ENCODE measurements at places on chromosomes 2 and 18.

DNA sequence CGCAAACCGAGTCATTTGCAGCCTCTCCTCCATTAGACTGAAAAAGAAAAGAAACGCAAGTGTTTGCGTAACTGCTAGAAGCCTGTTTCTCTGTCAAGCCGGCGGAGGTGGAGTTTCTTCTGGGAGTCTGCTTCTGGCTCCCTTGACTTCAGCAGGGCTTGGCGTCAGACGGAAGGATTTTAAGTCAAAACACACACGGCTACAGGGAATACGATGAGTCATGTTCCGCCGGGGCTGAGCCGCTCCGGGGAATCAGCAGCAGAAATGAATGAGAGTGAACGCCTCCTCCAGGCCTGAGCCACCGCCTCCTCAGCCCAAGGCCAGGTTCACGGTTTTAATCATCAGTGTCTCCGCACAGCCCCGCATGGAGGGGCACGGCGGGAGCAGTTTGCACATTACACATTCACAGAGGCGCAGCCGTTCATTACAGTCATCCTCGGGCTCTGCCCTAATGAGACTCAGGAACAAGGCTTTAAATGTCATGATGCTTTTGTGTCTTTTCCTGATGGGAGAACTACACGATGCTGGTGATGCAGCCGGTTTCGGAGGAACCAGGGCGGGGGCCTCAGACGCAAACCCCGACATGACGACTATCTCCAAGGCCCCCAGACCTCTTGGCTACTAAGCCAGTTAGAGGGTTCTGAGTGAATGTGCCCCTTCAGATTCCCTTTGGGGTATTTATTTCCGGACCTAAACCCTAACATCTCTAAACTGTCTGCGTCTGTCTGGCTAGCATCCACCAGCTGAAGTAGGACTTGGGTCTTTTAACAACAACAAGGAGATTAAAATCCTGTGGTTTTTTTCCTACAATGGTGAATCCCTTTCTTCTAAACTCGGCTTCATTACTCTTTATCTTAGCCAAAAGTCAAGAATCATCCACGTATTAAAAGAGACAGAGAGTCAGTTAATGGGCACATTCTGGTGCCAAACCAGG, 11.1 kb upstream of the SCG2 start:
- DNase-seq: peak; percentile 91

DNA sequence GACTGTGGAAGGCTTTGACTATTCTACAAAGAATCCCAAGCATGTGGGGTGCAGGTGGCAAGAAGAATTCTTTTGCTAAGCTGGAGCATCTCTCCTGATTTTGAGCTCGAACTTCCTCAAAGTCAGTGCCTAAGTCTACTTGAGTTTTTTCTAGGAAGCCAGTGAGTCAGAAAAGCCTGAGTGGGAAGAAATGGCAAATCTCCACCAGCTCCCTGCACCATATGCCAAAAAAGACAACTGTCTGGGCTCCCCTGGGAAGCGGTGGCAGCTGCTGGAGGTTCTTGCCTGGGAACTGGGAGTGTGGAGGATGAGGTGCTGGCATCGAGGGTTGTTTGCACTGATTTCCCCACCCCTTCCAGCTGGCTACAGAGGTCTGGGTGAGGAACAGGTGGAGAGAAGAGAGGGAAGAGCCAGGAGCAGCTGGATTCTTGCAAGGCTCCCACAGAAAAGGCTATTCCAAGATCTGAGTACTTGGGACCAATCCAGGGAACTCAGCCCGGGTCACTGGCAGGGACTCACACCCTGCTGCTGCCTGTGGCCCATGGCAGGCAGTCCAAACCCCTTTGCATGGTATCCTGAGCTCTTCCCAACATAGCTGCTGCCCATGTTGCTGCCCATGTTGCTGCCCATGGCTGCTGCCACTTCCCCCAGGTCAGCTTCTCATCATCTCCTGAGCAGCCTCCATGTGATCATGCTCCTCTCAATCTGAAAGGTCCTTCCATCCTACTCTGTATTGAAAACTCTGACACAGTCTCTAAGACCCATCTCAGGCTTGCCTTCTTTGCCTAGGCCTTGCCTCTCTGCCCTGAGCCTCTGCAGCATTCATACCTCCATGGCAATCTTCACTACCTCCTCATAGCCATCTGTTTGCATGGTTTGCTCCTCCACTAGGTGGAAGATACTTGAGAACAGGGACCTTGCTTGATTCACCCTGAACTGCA, 128.3 kb upstream of the SPATS2L start:
- DNase-seq: peak; percentile 17

- no peak for DNase-seq
Measured at GRCh38 chr2:209830722-209831465, 59.3 kb downstream of the UNC80 start.

DNA sequence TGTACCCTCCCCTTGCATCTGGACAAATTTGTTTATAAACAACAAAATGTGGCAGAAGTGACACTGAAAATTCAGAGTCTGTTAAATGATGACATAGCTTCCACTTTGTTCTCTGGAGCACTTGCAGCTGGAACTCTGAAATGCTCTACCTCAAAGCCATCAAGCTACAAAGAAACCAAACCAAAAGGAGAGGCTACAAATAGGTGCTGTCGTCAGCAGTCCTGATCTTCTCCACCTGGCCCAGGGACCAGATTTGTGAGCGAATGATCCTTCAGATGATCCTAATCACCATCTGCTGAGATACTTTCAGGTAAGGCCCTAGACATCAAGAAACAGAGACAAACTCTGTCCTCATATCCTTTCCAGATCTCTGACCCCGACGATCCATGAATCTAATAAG, 27.9 kb upstream of the PAIP2B start:
- DNase-seq: no peak

GRCh38 chr2:71995067-71995665, 152.5 kb downstream of the CYP26B1 start:
- no peak for DNase-seq

DNA sequence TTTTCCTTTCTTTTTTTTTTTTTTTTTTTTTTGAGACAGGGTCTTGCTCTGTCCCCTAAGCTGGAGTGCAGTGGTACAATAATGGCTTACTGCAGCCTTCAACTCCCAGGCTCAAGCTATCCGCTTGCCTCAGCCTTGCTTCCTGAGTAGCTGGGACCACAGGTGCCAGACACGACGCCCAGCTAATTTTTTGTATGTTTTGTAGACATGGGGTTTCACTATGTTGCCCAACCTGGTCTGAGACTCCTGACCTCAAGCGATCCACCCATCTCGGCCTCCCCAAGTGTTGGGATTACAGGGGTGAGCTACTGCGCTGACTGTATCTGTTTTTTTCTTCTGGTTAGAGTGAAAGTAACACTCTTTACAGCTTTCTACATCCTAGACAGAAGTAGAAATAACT, 240.3 kb upstream of the FBXO11 start:
- no peak for DNase-seq

- no peak for DNase-seq
Measured at GRCh38 chr18:27996801-27997272, 180.1 kb downstream of the CDH2 start.

GRCh38 chr2:30663806-30664205, 143.4 kb downstream of the CAPN13 start:
- DNase-seq: no peak

- no peak for DNase-seq
Measured at GRCh38 chr18:37457341-37457740, 108.3 kb downstream of the CELF4 start.

DNA sequence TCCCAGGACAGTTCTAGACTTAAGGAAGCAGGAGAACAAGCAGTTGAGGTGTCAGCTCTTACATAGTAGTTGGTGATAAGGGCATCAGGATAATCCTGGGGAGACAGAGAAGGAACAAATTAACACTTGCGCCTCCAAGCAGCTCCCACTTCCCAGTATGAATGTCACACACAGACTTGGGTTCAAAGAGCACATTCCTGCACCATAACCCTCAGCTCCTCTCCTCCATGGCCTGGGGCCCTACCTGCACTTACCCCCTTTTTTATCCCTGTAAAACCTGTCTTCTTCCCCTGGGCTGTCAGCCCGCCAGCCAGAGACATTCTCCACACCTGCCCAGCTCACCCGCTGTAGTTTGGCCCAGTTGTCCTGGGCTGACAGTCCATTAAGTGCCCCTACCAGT, 3.9 kb upstream of the UCN start:
- no peak for DNase-seq

GRCh38 chr18:28004606-28005005, 172.3 kb downstream of the CDH2 start:
- DNase-seq: no peak

DNA sequence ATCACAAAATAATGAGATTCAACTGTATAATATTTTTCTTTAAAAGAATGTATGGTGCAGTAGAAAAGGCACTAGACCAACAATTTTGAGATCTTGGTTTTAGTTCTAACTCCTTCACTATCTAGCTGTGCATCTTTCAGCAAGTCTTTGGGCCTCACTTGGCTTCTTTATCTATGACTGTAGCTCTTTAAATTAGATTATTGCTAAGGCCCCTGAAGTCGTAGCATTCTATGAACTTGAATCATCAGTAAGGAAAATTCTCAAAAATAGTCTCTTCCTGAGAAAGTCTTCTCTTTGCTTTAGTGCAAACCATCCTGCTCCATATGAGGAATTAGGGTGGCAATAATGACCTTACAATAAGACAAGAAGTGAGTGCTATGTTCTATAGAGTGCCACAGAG, 140.4 kb downstream of the FTCDNL1 start:
- DNase-seq: no peak

- DNase-seq: no peak
Measured at GRCh38 chr2:59312967-59313940, 1072.1 kb upstream of the FANCL start.

- no peak for DNase-seq
Measured at GRCh38 chr2:206823178-206823577, 57.8 kb downstream of the FASTKD2 start.

GRCh38 chr2:215332872-215333595, 21.2 kb downstream of the ATIC start:
- DNase-seq: no peak

DNA sequence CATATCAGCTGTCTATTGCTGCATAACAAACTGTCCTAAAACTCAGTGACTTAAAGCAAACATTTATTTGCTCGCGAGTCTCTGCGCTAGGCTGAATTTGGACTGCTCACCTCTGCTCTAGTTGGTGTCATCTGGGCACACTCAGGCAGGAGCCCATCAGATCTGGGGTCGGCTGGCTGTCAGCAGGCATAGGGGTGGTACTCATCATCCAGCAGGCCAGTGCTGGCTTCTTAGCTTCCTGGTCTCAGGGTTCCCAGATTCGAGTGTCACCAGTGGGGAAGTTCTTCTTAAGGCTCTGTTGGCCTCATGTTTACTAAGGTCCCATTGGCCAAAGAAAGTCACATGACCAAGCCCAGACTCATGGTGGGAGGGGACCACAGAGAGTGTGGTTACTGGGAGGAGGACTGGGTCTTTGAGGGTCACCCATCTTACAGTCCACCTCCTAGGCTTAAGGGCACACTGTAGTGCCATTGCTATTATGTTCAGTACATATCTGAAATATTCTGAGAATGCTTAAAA, 71.6 kb upstream of the ATG16L1 start:
- no peak for DNase-seq

- no peak for DNase-seq
Measured at GRCh38 chr2:102509749-102510148, 36.7 kb downstream of the SLC9A4 start.

DNA sequence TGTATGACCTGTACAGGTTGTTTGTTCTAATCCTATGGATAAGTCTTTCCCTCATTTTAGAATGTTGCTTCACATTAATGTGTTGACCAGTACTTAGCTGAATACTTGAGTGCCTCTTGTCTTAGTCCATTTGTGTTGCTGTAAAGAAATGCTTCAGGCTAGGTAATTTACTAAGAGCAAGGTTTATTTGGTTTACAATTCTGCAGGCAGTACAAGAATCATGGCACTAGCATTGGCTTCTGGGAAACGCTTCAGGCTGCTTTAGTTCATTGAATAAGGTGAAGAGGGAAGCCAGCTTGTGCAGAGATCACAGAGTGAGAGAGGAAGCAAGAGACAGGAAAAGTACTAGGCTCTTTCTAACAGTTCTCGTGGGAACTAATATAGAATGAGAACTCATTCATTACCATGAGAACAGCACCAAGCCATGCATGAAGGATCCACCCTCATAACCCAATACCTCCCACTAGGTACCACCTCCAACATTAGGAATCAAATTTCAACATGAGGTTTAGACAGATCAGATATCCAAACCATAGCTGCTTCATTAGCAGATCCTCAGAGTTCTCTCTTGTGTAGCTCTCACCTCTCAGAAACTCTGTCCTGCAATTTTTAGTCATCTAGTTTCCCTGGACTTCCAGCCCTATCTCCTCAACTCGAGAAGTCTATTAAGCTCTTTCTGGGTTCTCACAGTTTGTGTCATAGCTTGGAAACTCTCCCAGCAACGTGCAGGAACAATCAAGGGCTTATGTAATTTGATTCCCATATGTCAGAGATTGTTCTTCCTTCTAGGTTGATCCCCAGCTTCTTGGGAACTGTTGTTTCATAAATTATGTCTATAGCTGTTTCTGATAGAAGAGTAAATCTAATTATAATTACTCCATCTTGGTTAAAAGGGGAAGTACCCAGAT, 2082.3 kb upstream of the CELF4 start:
- DNase-seq: peak; percentile 62

GRCh38 chr2:182166841-182167240, 181.2 kb downstream of the PPP1R1C start:
- DNase-seq: no peak

DNA sequence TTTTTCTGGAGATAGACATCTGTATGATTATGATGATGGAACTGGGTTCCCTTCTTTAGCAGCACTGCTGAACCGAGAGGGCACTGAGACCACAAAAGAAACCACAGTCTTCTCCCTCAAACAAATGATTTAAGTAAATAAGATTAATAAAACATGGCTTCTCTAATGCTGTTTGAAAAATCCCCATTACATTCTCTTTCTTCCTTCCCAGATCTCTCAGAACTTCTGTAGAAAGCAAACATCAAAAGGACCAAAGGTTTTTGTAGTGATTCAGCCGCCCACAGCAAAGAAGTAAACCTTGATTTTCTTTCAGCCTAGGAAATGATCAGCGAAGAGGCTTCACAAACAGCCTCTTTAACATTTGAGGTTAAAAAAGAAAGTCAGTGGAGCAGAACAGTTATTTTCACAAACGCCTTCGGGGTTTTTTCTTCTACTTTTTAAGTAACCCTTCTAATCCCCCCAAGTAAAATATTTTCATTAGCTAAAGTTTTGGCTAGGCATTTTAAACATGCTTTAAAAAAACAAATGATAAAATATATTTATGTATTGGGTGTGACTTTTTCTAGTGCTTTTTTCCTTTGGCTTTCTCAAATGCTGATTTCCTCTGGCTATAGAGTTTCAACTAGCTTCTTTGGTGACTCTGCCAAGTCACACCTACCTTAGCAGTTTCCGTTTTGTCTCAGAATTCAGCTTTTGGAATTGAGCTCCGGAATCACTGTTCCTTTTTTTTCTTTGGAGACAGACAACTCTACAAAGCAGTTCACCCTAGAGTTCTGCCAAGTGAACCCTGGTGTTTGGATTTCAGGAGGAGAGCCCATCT, 89.6 kb downstream of the UPP2 start:
- no peak for DNase-seq

DNA sequence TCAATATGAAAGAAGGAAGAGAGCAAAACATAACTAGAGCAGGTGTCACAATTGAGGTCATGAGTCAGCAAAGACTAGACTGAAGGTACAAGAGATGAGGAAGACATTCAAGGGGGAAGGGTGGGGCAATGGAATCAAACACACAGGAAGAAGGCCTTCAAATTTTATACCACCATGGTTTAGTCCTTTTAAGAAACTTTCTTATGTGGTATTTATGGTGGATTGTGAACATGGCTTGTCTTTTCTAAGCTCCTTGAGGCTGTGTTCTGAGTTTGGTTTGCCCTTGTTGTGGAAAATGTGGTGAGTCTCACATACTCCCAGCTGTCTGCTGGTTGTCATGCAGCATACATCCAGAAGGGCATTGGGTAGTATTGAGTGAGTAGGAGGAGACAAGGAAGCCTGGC, 62.1 kb downstream of the NABP1 start:
- no peak for DNase-seq
